ENCODE measurements at places on chromosomes 1 and 21.
A peak's percentile ranks its signal among the peaks of the same experiment; 100 is the strongest.

DNA sequence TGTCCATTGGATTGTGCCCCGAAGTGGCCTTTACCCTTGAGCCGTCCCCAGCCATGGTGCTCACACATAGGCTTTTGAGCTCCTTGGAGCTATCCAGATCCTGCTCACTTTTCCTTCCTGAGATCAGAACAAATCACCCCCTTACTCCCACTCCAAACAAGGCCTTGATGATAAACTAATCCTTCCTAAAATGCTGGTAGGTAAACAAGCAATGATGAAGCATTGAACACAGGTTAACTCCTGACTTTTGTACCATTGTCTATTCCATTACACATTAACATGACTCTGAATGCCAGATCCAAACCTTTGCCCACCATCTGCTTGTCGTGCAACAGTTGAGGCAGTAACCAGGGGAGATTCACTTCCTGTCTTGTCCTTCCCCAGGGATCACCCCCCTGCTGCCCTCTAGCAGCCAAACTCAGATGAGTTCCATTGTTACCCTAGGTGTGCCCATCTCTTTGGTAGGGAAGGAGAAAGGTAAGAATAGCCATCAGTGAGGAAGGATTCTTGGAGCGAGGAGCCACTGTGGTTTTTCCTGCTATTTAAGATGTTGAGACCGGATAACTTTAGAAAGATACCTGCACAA is 79.5 kb upstream of the DNAJC6 start:
- DNase-seq: no peak

GRCh38 chr1:6445062-6445763 is 20.6 kb downstream of the ESPN start:
- DNase-seq: no peak

- no peak for DNase-seq
Measured at GRCh38 chr1:61519631-61520030, 205.3 kb downstream of the TM2D1 start.

DNA sequence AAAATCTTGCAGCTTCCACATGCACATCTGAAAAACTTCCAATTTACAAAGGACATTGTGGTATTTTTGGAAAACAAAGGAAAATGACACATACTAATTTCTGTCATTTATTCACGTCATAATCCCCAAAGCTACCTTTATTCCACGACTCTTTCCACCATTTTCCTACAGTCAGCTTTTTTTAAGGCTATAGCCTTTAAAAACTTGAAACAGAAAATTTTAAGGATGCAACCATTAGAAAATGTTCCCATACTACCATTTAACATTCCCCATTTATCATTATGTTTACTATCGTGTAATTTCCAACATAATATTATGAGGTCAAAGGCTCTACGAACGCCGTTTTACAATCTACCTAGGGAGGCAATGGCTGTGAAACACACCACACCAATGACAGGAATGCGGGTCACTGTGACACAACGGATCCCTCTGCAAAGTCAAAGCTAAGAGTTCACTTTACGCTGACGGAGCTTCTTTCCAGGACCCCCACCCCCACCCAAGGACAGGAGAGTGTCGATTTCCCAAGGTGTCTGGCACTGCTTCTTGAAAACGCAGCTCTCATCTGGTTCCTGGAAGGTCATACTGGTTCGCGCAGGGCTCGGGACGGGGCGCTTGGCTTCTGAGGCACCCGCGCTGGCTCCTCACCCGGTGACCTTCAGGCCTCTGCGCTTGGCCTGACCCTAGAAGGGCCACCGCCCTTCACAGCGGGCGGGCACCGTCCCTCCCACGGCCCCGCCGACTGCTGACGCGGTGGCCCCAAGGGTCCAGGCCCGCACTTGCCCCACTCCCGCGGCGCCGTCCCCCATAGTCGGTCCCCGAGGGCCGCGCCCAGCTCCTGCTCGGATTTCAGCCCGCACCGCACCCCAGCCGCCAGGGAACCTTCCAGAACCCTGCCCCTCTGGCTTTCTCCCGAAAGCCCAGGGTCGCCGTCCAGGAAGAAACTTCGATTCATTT is 50.5 kb upstream of the ATF3 start:
- peak; percentile 7 for DNase-seq

DNA sequence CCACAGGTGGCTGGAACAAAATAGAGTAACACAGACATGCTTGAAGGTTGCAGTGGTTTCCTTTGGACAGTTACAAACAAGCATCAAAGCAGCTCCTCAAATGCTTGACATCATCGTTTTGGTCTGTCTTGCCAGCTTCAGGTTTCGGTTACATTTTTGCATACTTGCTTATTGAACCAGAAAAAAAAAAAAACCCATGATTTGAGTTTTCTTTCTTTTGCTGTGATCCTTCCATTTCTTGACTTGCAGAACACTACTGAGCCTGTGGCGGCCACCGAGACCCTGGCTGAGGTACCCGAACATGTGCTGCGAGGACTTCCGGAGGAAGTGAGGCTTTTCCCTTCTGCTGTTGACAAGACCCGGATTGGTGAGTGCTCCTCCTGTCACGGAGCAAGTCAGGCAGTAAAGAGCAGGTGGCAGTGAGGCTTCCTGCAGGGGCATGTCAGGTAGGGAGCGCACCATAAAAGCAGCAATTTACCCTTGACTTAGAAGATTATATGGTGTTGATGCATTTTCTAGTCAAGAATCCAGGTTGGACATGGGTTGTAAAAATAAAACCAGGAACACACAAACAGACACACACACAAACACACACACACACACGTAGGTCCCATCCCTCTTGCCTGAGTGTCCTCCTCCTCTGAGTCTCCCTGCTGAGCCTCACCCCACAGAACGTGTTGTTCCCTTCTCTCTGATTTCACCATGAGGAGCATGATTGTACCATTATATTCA is 30.9 kb downstream of the PRDM2 start:
- peak; percentile 64 for DNase-seq

Measured in stimulated activated CD4-positive, alpha-beta T cell treated with anti-CD3 and anti-CD28 coated beads, Interleukin-1b, Interleukin-23, amount 100 ng/mL, for 24 hours (primary cell).